ENCODE measurements at places on chromosomes 6 and 20. TPM values are rescaled to one million over a fixed set of nuclear protein-coding genes. Genes with fewer than 3 reads are reported as not detected.

RIPOR3 gene
- 9.3 TPM for polyA plus RNA-seq

HSPA1A gene
- 117 TPM for polyA plus RNA-seq

DST gene
- 411 TPM for polyA plus RNA-seq

NRSN2 gene
- 150 TPM for polyA plus RNA-seq

HLA-DRB1 gene
- 3.1 TPM for polyA plus RNA-seq

NNAT gene
- polyA plus RNA-seq = 1,265 TPM

ENPP1 gene
- polyA plus RNA-seq = 2.1 TPM

TPD52L2 gene
- polyA plus RNA-seq = 81.7 TPM

C6orf15 gene
- not detected for polyA plus RNA-seq

LY6G6C gene
- polyA plus RNA-seq = 0.71 TPM

Measured in spinal cord (tissue), 10 donors.